ENCODE measurements at places on chromosomes 7 and 10.
A peak's percentile ranks its signal among the peaks of the same experiment; 100 is the strongest.

- no peak for DNase-seq
Observed at GRCh38 chr10:32167450-32167849, 111.2 kb upstream of the KIF5B start.

GRCh38 chr10:31142026-31142425 is 110.4 kb upstream of the ZNF438 start:
- peak; percentile 92 for DNase-seq

GRCh38 chr7:140170375-140170774 is 6.4 kb downstream of the KDM7A start:
- DNase-seq: no peak

GRCh38 chr10:99656199-99657064 is 2.9 kb upstream of the ENTPD7 start:
- no peak for DNase-seq

- no peak for DNase-seq
Observed at GRCh38 chr10:110285501-110285900, 19.2 kb downstream of the SMNDC1 start.

DNA sequence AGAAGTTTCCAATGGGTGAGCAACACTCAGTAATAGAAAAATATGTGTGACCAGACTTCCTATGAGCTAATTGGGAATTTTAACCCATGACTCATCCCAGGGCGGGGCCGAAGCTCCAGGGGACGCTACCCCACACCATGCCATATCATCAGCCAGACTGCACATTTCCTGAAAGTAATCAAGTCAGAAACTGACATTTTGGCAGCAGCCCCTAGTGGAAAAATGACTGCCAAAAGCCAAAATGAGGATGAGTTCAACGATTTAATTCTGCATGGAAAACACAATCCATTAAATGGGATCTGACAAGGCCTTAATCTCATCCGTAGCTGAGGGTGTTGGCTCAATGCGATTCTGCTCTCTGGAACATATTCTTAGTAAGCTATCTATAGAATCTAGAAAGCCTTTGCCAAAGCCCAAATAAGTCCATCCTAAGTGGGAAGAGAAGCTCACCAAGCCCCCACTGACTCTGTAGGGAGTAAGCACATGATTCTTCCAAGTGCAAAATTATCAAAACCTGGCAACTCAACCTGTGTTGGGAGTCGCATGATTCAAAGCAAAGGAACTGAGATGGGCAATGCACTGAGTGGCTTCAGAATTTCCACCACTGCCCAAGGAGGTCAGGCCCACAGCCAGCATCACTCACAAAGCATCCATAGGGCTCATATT is 93.1 kb upstream of the PDE1C start:
- peak; percentile 97 for DNase-seq

GRCh38 chr7:100089458-100090196 is 858 bp downstream of the COPS6 start:
- peak; percentile 39 for DNase-seq

DNA sequence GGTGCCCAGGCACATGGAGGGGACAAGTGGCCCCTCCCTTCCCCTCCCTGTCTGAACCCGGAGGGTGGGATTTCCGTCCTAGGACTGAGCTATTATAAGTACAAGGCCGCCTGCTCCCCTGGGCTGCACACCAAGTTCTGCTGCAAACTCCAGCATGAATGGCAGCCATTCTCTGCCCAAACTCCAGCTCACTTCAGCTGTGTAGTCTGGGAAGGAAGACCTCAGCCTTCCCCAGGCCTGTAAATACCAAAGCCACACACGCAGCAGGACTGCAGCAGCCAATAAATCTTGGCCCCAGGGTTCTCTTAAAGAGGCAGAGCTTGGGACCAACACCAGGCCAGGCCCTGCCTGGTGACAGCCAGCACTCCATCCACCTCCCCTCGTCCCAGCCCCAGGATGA is 291.3 kb upstream of the ZMIZ1 start:
- peak; percentile 72 for DNase-seq

GRCh38 chr7:54543051-54543488 is 895 bp downstream of the VSTM2A start:
- DNase-seq: peak; percentile 74

DNA sequence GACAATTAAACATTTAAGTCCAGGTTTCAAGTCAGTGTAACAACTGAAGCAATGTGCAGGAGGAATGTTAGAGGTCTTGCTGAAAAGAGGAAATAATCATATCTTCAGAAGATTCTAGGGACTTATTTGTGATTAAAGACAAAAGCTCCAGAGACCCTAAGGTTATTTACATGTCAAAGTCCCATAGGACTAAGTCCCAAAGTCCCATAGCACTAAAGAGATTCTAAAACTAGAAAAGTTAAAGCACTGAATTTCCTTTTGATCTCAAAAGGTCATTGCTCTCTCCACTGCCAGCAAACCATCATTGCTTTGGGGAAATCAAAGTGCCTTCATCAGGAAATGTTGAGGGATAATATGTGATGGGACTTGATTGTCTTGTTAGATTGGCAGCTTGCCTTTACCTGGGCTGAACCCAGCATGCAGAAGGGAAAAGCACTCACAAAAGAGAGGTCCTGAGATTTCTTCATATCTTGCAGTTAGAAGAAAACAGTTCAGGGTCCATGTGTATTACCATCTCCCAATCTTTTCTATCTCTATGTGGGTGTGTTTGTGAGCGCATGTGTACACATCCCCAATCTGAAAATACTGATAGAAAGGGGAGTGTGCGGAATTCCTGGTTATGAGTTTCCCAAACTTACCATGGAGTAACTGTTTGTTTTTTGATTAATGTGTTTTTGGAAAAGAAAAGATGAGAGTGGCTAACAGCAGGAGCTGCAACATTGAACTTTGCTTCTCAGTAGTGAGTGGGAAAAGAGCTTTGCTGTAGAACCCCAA is 21.8 kb downstream of the NUDT13 start:
- no peak for DNase-seq

- DNase-seq: peak; percentile 5
Observed at GRCh38 chr7:92057375-92057774, 76.9 kb downstream of the CYP51A1 start.

DNA sequence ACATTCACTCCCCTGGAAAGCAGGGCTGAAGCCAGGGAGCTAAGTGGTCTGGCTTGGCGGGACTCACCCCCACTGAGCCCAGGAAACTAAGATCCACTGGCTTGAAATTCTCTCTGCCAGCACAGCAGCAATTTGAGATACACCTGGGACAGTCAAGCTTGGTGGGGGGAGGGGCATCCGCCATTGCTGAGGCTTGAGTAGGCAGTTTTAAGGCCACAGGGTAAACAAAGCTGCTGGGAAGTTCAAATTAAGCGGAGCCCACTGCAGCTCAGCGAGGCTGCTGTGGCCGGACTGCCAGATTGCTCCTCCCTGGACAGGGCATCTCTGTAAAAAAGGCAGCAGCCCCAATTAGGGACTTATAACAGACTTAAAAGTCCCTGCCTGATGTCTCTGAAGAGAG is 108.2 kb upstream of the FAM13C start:
- no peak for DNase-seq

- DNase-seq: no peak
Observed at GRCh38 chr7:149248777-149249176, 9.3 kb downstream of the ZNF212 start.

- peak; percentile 94 for DNase-seq
Observed at GRCh38 chr10:5945561-5946418, 31.6 kb downstream of the IL15RA start.

GRCh38 chr10:113613427-113613826 is 50.4 kb downstream of the NRAP start:
- DNase-seq: no peak

GRCh38 chr10:109976681-109977080 is 31.1 kb upstream of the ADD3 start:
- no peak for DNase-seq

DNA sequence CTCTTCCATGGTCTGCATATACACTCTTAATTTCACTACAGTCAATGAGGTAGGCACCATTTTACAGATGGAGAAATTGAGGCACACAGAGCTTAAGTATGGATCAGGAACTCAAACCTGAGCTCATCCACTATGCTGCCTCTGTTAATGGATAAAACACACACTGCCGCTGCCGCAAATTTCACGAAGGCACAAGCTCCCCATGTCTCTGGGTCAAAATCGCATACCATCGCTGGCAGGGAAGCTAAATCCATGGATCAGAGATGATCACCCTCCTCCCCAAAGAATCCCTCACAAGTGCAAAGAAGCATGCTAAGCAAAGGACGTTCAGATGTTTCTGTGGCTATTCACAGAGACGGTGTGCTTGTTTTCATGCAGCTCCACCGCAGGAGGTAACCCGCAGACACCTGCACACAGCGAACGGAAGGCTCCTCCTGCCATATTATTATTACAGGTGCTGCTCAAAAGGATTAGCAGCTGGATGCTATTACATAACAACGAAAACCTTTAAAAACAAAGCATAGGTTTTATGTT is 109.3 kb downstream of the UBE2H start:
- DNase-seq: no peak

- peak; percentile 45 for DNase-seq
Observed at GRCh38 chr7:27184337-27185012, 557 bp downstream of the HOXA11 start.

GRCh38 chr7:1941464-1942242 is 271.6 kb downstream of the ELFN1 start:
- no peak for DNase-seq

GRCh38 chr10:121252756-121253155 is 345.5 kb downstream of the FGFR2 start:
- no peak for DNase-seq

- no peak for DNase-seq
Observed at GRCh38 chr7:23864973-23865372, 155.0 kb downstream of the STK31 start.
